ENCODE measurements at places on chromosomes 12 and 14.
A peak's percentile ranks its signal among the peaks of the same experiment; 100 is the strongest.

DNA sequence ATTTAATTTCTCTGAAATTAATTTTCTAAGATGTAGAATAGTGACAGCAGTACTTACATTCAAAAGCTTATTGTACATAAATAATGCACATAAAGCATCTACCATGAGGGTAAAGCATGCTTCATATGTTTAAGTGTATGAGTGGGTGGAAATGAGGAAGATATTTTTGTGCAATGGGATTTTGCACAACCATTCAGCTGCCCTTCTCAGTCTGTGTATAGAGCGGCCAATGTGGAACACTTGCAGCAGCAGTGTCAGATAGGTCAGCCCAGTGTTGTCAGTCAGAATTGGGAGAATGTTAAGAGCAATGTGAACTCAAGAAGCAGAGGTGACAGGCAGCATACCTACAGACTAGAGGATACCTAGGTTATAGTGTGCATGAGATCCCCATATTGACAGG, 72.5 kb upstream of the ATP2B1 start:
- no peak for DNase-seq

DNA sequence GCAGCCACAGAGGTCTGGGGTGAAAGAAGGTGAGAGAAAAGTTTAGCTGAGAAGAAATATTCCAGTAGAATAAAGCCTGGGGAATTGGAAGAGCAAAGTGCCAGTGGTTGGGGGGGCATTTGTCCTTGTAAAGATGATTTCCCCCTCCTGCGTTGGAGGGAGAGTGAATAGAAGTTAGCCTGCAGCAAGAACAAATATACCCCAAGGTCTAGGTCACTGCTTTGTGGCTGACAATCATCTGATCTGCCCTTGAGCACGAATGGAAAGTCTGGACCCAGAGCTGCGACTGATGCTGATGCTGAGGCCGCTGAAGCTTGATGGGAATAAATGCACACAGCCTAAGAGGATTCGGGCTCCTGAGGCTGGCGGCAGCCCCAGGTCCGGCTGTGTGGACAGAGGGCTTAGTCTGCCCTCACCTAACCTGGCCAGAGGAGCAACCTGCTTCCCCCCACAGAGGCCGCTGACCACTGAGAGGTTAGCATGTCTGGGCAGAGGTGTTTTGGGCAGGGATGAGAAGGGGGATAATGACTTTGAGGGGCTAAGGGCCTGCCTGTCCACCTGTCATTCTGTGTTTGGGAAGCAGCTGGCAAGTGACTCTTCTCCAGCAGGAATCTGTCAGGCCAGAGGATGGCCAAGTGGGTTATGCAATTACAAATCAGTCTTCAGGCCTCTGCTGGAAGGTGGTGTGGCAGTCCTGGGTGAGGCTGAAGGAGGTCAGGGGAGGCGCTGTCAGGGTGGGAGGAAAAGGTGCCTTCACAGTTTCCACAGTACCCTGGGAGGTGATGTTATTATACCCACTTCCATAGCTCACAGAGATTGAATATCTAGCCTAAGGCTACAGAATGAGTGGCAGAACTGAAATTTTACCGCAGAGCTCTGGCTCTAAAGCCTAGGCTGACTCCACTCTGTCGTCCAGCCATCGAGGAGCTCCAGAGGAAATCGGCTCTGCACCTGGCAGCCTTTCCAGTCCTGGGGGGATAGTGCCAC, 11.7 kb downstream of the TUBA1C start:
- no peak for DNase-seq

DNA sequence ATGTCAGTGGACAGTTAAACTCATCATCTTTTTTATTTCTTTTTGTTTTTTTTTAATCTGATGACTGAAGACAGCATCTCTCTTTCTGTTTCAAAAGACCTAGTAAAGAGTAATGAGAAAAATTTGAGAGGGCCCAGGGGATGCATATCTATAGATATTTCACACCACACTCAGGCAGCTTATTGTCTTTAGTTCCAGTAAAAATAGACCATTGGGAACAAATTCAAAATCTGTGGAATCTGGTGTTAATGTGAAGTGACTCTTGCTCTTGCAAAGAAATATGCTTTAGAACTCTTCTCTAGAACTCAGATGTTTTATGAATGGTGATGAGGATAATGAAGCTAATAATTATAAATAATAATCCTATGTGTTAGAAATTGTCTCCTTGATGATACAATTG, 214.5 kb upstream of the ATP2B1 start:
- peak; percentile 58 for DNase-seq

GRCh38 chr12:15044471-15044870, 71.6 kb downstream of the PDE6H start:
- peak; percentile 60 for DNase-seq

- peak; percentile 52 for DNase-seq
These were observed 35.7 kb downstream of the MRPL42 start for GRCh38 chr12:93502802-93503623.

DNA sequence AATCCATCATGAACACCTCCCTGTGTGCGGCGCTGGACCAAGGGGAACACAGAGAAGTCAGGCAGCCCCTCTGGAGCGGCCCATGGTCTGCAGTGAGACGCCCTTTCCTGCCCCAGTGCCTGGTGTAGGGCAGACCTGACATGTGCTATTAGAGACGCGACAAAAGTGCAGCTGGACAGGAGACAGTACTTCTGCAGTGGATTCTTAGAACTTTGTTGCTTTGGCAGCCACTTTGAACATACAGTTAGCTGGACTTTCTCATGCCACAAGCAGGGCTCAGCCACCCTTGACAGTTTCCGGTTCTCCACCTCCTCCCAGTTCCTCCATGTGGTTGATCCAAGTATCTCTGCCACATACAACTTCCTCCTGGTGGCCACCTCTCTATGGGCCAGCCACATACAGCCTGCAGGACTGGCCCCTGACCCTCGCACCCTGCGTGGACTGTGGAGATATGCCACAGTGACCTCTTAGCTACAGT, 45.9 kb downstream of the LGMN start:
- DNase-seq = no peak

GRCh38 chr12:10720974-10721650, 2.0 kb downstream of the YBX3 start:
- DNase-seq = no peak

- DNase-seq = peak; percentile 88
These were observed 4.4 kb downstream of the TXNRD1 start for GRCh38 chr12:104219908-104220404.

- DNase-seq = peak; percentile 53
These were observed 331.9 kb downstream of the BTG1 start for GRCh38 chr12:91813701-91814100.

DNA sequence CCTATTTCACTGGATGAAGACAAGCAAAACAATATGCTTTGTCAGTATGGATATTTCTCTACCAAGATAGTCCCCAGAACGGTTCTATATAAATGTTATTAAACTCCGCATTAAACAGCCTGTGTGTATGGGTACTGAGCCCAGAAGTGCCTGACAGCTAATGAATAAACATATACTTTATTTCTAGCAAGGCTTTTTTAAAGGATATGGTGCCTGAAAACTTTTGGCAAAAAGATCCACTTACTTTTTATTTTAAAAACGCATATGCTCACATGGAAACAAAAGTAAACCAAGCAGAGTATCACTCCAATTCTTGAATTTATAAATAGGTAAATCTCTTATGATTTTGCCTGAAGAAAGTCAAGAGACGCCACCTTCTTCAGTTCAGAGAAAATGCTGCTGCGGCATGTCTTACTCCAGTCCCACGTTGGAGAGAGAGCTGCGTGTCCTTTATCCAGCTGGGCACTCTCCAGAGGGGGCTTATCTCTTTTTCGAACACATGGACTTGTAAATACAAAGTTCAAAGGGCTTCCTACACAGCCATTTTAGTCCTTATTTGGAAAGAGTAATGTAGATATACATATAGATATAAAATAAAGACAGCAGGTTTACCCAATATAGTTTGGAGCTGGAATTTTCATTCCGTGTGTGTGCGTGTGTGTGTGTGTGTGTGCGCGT, 264.2 kb downstream of the ADAMTS20 start:
- no peak for DNase-seq

DNA sequence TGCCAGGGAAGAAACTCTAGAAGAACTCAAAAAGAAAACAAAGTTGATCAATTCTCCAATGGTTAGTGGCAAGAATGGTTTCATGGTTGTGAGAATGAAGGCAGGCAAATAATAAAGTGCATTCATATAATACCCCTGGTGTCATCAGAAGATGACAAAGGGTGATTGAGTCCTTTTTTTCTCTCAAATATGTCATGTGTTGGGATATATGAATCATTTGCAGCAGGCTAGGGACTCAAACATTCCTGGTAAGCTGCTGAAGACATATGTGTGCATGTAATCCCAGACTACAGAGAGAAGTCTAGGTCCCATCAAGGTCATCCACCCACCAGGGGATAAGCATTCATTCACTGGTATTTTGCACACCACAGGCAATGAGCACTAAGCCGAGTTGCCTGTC, 82.4 kb upstream of the MYF6 start:
- peak; percentile 56 for DNase-seq

DNA sequence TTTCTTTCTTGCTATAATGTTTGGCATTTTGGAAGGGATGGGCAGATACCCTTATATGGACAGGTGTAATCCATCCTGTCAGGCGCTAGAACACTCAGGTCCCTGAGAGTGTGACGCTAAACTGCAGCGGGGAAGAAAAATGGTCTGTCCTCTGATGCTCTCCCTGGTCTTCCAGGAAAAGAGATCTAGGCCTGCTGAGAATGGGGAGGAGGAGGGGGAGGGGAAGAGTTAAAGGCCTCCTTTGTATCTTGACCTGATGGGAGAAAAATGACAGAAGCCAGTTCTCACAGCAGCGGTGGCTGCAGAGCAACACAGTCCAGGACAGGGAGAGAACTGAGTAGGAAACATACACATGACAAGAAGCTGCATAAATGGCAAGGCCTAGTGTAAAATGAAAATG, 61.1 kb downstream of the RPS6KA5 start:
- no peak for DNase-seq

GRCh38 chr14:34174973-34175372, 224.1 kb upstream of the EGLN3 start:
- no peak for DNase-seq

All from fibroblast of skin of back (primary cell).